Skeletal muscle cell (primary cell): ENCODE measurements at places on chromosomes 6 and 20.
A peak's percentile ranks its signal among the peaks of the same experiment; 100 is the strongest.

- peak; percentile 69 for DNase-seq
Measured at GRCh38 chr6:144190593-144190992, 40.3 kb downstream of the STX11 start.

GRCh38 chr20:61571221-61571620, 319.2 kb downstream of the CDH4 start:
- DNase-seq: no peak

GRCh38 chr6:366389-367297, 24.9 kb upstream of the IRF4 start:
- DNase-seq: no peak

DNA sequence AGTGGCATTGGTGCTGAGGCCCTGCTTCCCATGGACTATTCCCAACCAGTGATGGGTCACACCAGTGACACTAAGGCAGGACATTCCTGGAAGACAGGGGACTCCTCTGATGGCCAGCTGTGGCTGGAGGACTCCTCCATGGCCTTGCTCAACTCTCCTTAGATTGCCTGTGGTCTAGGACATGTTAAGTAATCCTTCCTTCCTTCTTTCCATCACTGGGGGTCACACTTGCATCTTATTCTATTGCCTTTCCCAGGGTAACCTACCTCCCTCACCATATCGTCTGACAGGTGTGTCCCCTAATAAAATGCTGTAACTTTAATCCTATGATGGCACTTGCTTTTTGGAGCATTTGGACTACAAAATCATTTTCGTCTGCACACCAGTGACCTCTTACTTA, 24.5 kb upstream of the HLA-A start:
- no peak for DNase-seq

GRCh38 chr6:163380216-163380615, 34.3 kb upstream of the QKI start:
- no peak for DNase-seq

GRCh38 chr20:60636417-60636816, 615.6 kb upstream of the CDH4 start:
- DNase-seq: no peak

DNA sequence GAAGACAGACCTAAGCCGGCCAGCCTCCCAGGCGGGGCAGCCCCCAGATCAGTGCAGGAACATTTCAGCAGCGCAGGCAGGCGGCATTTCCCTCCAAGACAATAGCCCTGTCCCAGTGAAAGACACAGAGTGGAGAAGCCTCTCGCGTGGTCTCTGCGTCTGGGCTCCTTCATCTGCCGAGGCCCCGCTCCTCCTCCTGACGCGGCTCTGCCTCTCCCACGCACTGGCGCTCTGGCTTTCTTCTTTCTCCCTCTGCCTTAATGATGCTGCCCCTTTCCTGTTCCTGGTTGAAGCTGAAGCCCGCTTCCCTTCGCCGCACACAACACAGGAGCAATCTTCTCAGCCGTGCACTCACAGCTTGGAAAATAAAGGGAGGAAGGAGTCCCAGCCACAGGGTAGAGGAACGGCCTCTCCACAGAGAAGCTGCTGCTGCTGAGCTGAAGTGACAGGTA, 347.5 kb downstream of the CDH4 start:
- no peak for DNase-seq

- DNase-seq: no peak
Measured at GRCh38 chr20:41573955-41574354, 44.2 kb downstream of the CHD6 start.

GRCh38 chr20:906001-906520, 10.1 kb downstream of the ANGPT4 start:
- no peak for DNase-seq

DNA sequence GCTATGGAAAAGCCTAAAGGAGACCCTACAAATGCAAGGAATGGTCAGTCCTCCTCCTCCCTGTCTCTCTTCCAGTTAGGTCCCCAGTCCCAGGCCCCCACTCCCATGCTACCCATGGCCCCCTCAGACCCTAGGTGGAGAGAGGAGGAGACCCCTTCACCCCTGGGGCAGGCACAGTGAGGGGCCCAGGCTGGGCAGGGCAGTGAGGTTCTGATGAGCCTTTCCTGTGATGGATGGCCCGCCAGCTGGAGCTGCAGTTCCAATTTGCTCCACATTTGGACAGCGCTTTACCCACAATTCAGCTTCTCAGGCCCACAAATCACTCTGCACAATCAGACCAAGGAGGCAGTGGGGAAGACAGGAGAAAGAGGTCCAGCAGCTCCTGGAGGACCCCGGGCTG, 37.3 kb upstream of the MLN start:
- DNase-seq: no peak

GRCh38 chr20:36768768-36769430, 4.7 kb downstream of the DSN1 start:
- DNase-seq: no peak

DNA sequence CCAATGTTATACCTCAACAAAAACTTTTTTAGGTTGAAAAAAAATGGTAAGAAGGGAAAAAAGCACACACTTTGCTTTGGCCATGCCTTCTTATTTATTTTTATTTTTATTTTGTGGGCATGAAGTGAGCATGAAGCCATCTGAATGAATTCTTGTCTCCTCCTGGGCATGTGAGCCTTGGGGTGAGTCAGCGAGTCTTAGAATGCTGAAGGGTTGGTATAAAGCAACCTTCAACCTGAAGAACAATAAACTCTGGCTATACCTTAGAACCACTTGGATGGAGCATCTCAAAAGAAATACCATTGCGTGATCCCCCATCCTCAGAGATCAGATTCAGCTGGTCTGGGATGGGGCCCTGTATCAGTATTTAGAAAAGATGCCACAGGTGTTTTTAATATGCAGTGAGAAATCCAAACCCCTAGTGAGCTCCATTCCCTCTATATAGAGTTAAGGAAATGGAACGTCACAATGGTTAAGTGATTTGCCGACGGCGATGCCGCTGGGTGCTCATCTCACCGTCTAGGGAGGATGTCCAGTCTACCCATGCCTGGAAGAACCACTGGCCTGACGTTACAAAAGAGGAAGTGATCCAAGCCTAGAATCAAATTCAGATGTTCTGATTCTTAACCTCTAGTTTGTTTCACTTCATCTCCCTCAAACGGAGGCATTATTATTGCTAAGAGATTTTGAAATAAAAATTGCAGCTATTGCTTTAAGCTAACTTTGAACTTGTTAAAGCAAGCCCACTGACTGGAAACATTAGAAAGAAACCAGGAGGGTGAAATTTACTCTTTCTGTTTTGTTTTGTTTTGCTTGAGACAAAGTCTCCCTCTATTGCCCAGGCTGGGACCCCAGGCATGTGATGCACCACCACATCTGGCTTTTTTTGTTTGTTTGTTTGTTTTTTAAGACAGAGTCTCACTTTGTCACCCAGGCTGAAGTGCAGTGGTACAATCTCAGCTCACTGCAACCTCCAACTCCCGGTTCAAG, 67.1 kb downstream of the EDN1 start:
- DNase-seq: no peak

- DNase-seq: no peak
Measured at GRCh38 chr6:83846291-83846690, 6.9 kb upstream of the RIPPLY2 start.

GRCh38 chr20:37558779-37559178, 31.1 kb upstream of the BLCAP start:
- no peak for DNase-seq

GRCh38 chr6:34531580-34532201, 24.4 kb downstream of the SPDEF start:
- peak; percentile 32 for DNase-seq

GRCh38 chr6:28008053-28008452, 51.0 kb downstream of the OR2B6 start:
- no peak for DNase-seq

DNA sequence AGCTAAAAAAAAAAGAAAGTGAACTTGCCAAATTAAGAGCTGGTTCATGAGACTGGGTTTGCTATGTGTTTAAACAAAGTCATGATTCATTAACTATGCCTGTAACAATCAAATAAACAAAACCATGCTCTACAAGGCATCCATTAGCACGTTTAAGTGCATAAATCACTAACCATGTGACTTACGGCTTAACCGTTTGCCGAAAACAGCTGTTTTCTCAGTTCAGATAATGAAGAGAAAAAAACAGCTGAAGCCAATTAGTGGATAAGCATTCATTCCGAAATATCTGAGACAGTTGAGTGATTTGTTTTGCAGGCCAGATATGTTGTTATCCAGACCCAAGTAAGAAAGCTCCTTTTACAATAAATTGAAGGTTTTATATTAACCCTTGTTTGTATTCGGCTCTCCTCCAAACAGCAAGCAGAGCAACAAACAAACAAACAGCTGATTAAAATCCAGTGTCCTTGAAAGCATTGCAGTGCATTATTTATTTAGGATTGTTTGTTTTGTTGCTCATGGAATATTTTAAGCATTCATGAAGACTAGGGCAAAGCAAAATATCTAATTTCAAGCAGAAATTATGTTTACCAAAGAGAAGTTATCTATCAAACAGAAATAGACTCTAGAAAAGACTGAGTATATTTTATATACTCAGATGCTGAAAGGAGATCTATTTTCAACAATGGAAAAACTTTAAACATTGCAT, 343.5 kb downstream of the RFPL4B start:
- DNase-seq: no peak

GRCh38 chr6:127146932-127147331, 28.5 kb downstream of the RSPO3 start:
- DNase-seq: peak; percentile 92

- no peak for DNase-seq
Measured at GRCh38 chr6:148700741-148701311, 46.0 kb upstream of the UST start.

DNA sequence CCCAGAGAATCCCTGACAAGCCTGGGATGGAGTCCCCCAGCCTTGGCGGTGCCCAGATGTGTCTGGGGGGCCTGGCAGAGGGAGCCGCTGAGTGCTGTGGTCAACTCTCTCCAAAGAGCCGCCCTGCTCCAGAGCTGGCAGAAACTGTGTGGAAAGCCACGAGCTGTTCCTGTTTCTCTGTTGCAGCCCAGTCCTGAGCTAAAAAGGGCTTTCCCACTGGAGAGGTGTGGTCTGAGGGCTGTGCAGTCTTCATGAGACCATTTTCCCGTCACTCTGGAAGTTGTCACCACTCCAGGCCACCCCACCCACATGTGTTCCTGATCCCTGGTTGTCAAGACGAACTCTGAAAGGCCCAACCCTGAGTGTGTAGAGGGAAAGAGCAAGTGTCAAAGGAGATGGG, 99.7 kb upstream of the KCNK16 start:
- DNase-seq: no peak

DNA sequence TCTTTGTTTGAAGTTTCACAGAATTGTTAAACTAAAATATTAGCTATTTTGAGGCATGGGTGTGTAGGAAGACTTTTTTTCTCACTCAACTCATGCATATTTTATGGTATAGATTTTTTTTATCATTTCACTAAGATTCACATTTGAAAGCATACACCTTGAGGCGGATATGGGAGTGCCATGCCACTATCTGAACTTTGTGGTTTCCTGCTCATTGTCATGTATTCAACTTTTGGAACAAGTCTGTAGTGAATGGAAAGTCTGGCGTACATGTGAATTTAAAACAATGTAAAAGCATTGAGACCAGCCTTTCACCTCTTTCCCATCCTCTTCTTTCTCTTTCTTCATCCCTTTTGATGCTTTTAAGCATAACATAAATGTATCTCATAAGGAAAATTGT, 147.9 kb downstream of the TPBG start:
- no peak for DNase-seq

GRCh38 chr6:112457886-112458285, 110.8 kb downstream of the RFPL4B start:
- no peak for DNase-seq

DNA sequence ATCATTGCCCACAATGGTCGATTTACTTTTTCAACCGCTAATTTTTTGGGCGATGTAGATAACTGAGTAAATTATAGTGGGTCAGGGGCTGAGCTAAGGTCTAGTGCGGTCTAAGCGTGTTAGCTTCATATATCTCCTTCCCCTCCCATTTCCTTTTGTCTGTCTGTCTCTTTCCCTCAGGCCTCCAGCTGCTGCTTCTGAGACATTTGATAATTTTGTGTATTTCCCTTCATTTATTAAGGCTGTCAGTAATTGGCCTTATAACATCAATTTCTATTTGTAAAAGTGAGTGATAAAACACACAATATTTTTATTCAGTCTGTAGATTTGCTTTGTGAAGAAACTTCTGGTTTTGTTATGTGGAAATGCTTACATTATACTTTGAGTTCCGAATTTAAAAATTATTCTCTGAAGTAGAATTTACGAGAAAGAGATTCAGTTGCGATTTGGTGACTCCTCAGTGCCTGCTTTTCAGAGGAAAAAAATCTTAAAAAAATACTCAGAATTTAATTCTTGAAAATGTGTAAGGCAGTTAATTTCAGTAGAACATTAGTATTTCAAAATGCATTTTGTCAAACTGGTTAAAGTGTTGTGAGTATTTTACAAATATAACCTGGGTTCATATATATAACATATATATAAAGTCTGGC, 1.4 kb downstream of the TMEM170B start:
- DNase-seq: no peak
